ENCODE measurements at places on chromosomes 11 and 22. TPM values are rescaled to one million over a fixed set of nuclear protein-coding genes. Genes with fewer than 3 reads are reported as not detected.

Gene MUC5B
- total RNA-seq, result 1.6 TPM

Gene CPT1A
- 28.1 TPM for total RNA-seq

Gene RBMXL2
- not detected for total RNA-seq

Gene SNX15
- 19.6 TPM for total RNA-seq

Gene FAT3
- total RNA-seq, result 30.9 TPM

- H3K4me3 ChIP-seq, result no peak overlapping the region
- no peaks in the 10 kb centered on the region for H3K27me3 ChIP-seq
- peaks cover 70% of the 10 kb centered on the region for H3K4me1 ChIP-seq
- peak overlapping the region; percentile 98 for H3K27ac ChIP-seq
- no peak for DNase-seq
- H3K36me3 ChIP-seq, result peaks cover 2% of the 10 kb centered on the region
Measured at GRCh38 chr11:14342906-14343305, 16.1 kb downstream of the RRAS2 start.

DNA sequence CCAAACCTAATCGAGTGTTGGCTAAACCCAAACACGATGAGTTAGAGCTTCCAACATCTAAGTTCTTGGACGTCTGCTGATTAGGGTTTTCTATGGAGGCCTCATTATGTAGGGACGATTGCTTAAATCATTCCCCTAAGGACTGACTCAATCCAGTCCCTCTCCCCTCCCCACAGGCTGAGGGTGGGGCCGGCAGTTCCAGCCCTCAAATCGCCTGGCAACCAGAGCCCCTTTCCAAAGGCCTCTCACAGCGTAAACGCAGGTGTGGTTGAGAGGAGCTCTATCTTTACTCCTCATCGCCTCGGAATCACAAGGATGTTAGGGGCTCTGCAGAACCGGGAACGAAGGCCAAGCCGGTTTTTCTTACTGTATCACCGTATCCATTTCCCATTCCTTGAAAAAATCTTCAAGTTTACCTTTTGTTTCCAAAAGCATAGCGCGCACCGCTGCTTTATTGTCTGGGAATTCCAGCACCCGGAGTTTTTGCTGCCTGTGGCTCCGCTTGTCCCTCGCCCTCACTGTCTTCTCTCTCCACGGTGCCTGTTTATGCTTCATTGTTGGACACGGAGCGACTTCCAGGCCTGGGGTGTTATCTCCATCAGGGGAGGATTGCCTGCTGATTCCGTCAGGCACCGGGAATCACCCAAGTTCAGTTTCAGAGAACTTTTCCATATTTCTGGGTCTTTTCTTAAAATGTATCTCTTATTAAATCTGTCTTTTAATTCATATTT is 13.8 kb upstream of the IFITM3 start:
- peak overlapping the region; percentile 100 for H3K27ac ChIP-seq
- peak overlapping the region; percentile 59 for H3K4me3 ChIP-seq
- H3K4me1 ChIP-seq, result peaks cover 49% of the 10 kb centered on the region

DNA sequence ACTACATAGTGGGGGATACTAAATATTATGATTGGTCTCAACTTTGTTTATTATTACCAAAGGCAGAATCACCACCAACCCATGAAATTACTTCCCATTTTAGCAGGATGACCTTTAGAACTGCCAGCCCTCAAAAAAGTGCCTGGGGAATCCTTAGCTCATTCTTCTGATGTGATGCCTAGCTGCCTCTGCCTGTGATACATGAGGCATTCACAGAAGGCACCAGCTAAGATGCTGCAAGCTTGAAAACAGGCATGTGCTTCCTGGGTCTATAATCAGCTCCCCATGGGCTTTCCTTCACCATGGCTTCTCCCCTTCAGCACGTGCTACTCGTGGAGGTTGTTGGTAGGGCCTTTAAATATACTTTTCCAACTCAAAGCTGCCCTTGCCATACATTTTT is 50.4 kb upstream of the ARHGAP20 start:
- H3K27ac ChIP-seq, result no peak overlapping the region
- peaks cover 15% of the 10 kb centered on the region for H3K4me1 ChIP-seq
- H3K36me3 ChIP-seq, result no peaks in the 10 kb centered on the region
- no peak overlapping the region for H3K4me3 ChIP-seq
- H3K27me3 ChIP-seq, result no peaks in the 10 kb centered on the region

- no peaks in the 10 kb centered on the region for H3K27me3 ChIP-seq
- no peak overlapping the region for H3K4me3 ChIP-seq
- H3K27ac ChIP-seq, result peak overlapping the region; percentile 49
- H3K4me1 ChIP-seq, result peaks cover 28% of the 10 kb centered on the region
- DNase-seq, result no peak
Measured at GRCh38 chr11:786235-787083, 3.4 kb downstream of the CEND1 start.

DNA sequence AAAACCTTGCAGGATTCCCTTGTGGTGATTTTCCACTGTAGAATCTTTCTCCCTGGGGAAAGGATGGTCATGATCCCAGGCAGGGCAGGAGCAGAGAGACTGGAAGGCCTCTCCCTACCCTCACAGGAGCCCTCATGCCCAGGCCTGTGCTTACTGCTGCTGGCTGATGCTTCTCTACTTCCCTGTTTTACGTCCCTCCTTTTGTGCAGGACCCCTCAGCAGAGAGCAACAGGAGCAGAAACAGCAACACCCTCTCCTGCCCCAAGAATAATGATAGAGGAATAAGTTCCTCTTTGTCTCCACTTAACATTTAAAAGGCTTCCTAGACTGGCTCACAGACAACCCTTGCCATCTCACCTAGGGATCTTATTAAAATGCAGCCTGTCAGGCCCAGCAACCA is 3.6 kb downstream of the ISX start:
- no peaks in the 10 kb centered on the region for H3K36me3 ChIP-seq
- H3K27me3 ChIP-seq, result no peaks in the 10 kb centered on the region
- H3K4me3 ChIP-seq, result no peak overlapping the region

DNA sequence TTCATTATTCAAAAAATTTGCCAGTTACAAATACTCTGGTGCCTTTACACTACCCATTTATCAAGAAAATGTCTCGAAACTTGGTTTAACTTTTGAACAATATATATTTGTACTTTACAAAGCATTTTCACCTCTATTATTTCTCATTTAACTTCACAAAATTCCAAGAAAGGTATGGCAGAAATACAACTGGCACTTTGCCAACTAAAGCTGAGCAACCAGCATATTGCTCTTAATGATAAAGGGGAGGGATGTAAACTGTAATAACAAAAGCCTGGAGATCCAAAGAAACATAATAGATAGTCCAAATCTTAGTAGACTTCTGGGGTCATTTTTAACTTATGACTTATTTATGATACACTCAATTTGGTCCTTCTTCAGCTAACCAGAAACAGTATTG is 7.7 kb downstream of the PITPNB start:
- peaks cover 31% of the 10 kb centered on the region for H3K36me3 ChIP-seq
- no peak overlapping the region for H3K27ac ChIP-seq
- DNase-seq, result no peak
- H3K4me3 ChIP-seq, result no peak overlapping the region

GRCh38 chr11:64443001-64443400 is 84.0 kb downstream of the RPS6KA4 start:
- peaks cover 42% of the 10 kb centered on the region for H3K27me3 ChIP-seq
- H3K27ac ChIP-seq, result no peak overlapping the region
- peaks cover 2% of the 10 kb centered on the region for H3K36me3 ChIP-seq
- no peak overlapping the region for H3K4me3 ChIP-seq

DNA sequence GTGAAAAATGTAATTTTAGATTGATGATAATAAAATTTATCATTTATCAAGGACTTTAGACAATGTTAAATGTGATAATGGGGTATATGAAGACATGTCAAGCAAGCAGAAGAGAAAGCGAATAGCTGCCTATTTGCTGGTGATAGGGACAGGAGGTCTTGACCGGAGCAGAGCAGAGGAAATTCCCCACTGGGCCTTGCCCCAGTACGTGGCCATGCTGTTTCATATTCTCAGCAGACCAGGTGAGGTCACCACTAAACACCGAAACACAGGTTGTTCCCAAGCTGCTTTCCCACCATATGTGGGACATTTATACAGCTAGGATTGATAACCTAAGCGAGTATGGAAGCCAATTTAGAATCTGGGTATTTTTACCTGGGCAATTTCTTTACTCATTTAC is 1629.6 kb downstream of the FAM181B start:
- DNase-seq, result no peak
- H3K4me3 ChIP-seq, result no peak overlapping the region

GRCh38 chr22:38467904-38468442 is at the start of gene KDELR3:
Gene KDELR3 (plus strand): TSS chr22:38468096. CDS start chr22:38468234, 138 bp downstream.
- H3K4me1 ChIP-seq, result peaks cover 22% of the 10 kb centered on the region
- peak; percentile 35 for DNase-seq
- peak within 1 kb of the TSS; percentile 80 for H3K4me3 ChIP-seq
- H3K36me3 ChIP-seq, result no peaks in the 10 kb centered on the region

DNA sequence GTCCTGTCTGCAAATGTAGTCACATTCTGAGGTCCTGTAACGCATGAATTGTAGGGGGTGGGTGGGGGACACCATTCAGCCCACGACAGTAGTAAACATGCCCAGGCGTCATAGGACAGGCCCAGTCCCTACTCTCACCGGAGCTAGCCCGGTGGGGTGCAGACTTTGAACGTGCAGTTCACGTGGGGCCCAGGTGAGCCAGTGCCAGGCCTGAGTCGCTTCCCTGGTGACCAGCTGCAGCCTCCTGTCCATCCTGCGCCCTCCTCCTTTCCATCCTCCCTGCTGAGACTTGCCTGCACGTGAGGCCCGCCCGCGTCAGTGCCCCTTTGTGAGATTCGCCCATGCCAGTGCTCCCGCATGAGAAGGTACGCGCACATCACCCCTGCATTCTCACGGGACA is 116.8 kb downstream of the WNT7B start:
- H3K4me1 ChIP-seq, result peaks cover 14% of the 10 kb centered on the region
- H3K27ac ChIP-seq, result no peak overlapping the region
- H3K36me3 ChIP-seq, result peaks cover 9% of the 10 kb centered on the region
- no peak overlapping the region for H3K4me3 ChIP-seq
- H3K27me3 ChIP-seq, result peaks cover 17% of the 10 kb centered on the region

GRCh38 chr11:120035756-120036155 is 102.2 kb downstream of the TRIM29 start:
- H3K27me3 ChIP-seq, result peaks cover 15% of the 10 kb centered on the region
- H3K36me3 ChIP-seq, result peaks cover 20% of the 10 kb centered on the region
- H3K27ac ChIP-seq, result no peak overlapping the region
- peaks cover 19% of the 10 kb centered on the region for H3K4me1 ChIP-seq
- H3K4me3 ChIP-seq, result no peak overlapping the region
- DNase-seq, result no peak

DNA sequence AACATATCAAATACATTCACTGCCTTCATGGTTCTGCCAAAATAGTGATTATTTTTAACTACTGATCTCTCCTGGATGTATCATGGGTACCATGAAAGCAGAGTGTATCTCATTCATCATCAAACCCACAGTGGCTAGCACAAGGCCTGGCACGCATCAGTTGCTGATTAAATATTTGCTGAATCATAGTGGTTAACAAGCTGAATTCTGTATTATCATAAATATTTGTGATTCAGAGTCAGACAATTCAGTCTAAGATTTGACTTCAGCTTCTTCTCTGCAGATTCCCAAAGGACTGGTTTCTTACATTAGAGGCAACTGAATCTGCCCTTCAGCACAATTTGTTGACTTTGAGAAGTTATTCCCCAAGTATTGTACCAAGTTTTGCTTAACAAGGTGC is 715.8 kb upstream of the LRRC4C start:
- no peaks in the 10 kb centered on the region for H3K27me3 ChIP-seq
- no peaks in the 10 kb centered on the region for H3K4me1 ChIP-seq
- no peak for DNase-seq

DNA sequence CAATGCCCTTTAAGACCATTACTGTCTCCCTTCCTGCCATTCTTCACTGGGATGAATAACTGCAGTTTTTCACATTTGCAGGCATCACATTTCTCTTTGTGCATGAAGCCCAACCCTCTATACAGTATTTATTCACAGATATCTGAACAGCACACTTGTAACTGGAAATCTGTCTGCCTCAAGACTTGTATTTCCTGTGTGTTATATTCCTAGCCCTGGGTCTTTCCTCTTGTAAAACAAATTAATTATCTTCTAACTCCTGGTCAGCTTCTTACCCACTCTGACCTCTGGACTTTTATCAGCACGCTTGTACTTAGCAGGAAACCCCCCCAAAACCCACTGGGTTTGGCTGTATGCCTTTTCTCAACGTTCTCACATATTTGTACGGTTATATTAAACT is 2.0 kb downstream of the CSRP3 start:
- no peak overlapping the region for H3K4me3 ChIP-seq
- H3K27me3 ChIP-seq, result no peaks in the 10 kb centered on the region
- H3K4me1 ChIP-seq, result no peaks in the 10 kb centered on the region
- DNase-seq, result no peak
- H3K36me3 ChIP-seq, result no peaks in the 10 kb centered on the region
- no peak overlapping the region for H3K27ac ChIP-seq

DNA sequence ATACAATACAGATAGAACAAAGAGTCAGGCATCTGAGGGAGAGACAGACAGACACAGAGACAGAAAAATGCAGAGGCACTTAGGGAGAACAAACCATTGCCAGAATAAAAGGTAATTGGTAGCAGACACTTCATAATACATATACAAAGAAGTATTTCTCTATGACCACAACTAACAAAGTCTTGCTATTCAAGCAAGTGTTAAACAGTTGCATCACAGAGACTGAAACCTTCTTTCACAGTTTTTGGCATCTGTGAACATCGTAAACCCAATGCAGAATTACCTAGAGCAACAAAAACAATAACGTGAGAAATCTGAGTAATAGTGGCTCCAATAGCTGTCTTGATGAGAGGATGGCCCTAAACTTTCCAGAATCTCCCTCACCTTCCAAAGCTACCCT is 116.4 kb downstream of the BLID start:
- H3K36me3 ChIP-seq, result peaks cover under 1% of the 10 kb centered on the region
- DNase-seq, result no peak
- H3K27me3 ChIP-seq, result no peaks in the 10 kb centered on the region
- no peaks in the 10 kb centered on the region for H3K4me1 ChIP-seq

DNA sequence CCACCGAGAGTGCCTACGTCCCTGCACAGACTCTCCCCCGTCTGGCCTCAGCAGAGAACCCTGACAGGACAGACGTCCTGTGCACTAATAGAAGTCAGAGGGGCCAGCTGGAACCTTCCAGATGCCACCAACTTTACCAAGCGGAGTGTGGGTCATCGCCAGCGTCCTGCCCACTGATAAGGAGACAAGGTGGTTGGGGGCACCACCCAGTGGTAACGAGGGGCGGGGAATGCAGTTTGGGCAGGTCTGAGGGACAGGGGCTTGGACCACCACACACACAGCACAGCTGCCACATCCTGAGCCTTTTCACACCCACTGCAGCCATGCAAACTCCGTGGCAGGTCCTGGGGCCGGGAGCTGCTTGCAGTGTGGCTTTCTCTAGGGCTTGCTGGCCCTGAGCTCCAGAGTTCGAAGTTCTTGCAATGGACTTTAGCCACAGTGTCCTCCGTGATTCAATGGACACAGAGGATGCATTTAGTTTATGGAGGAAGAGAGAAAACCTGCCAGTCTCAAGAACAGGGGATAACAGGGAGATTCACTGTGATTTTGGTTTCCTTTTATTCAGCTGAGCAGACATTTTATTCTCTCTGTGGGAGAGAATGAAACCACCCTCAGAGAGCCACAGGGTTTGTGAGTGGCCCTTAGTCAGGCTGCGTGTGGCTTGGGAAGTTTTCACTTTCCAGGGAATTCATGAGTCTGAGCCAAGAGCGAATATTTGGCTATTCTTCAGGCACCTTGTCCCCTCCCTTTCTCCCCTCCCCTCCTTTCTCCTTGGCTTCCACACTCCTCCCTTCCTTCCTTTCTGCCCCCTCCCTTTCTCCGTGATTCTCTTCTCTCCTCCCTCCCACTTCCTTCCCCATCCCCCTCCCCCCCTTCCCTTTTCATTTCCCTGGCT is 13.1 kb downstream of the MRGPRG start:
- H3K4me3 ChIP-seq, result no peak overlapping the region
- H3K4me1 ChIP-seq, result peaks cover 10% of the 10 kb centered on the region
- H3K27me3 ChIP-seq, result peaks cover 45% of the 10 kb centered on the region
- no peak overlapping the region for H3K27ac ChIP-seq
- peak; percentile 12 for DNase-seq
- no peaks in the 10 kb centered on the region for H3K36me3 ChIP-seq

Data from WTC11 (cell line).